Activated naive CD8-positive, alpha-beta T cell treated with anti-CD3 and anti-CD28 coated beads for 36 hours (primary cell): ENCODE measurements at places on chromosomes 6 and 20. TPM values are rescaled to one million over a fixed set of nuclear protein-coding genes. Genes with fewer than 3 reads are reported as not detected.

The SLC35B2 gene
- 22.8 TPM for total RNA-seq

The SLC17A3 gene
- total RNA-seq = not detected

The ADGRF1 gene
- total RNA-seq = not detected

The APCDD1L gene
- not detected for total RNA-seq

The SLC12A5 gene
- 0.26 TPM for total RNA-seq

The OOEP gene
- not detected for total RNA-seq

The MAD2L1BP gene
- total RNA-seq = 29.9 TPM

The PM20D2 gene
- 27.5 TPM for total RNA-seq

The NRSN1 gene
- total RNA-seq = not detected

The CLDN20 gene
- total RNA-seq = not detected

The DLK2 gene
- 0.93 TPM for total RNA-seq

The NMBR gene
- not detected for total RNA-seq

The ENPP3 gene
- 0.64 TPM for total RNA-seq

The C4A gene
- 2.2 TPM for total RNA-seq

The SMOC2 gene
- not detected for total RNA-seq

The SLC17A5 gene
- 3.1 TPM for total RNA-seq

The SERINC3 gene
- 43.6 TPM for total RNA-seq

The DCDC2 gene
- total RNA-seq = not detected

The PPDPF gene
- 128 TPM for total RNA-seq

The DNAH8 gene
- not detected for total RNA-seq

The PPP1R14C gene
- total RNA-seq = 0.33 TPM

The FAM209B gene
- total RNA-seq = 0.60 TPM

The ZNF831 gene
- 6.9 TPM for total RNA-seq

The FOXF2 gene
- total RNA-seq = not detected

The HLA-DQB1 gene
- 13.9 TPM for total RNA-seq

The MTHFD1L gene
- 155 TPM for total RNA-seq

The ISM1 gene
- total RNA-seq = 3.2 TPM

The ECHDC1 gene
- total RNA-seq = 64.1 TPM

The ROS1 gene
- not detected for total RNA-seq

The RNF182 gene
- not detected for total RNA-seq

The DACT2 gene
- not detected for total RNA-seq
